Frontal cortex (tissue), 4 donors: ENCODE measurements at places on chromosomes 5 and 9.

DNA sequence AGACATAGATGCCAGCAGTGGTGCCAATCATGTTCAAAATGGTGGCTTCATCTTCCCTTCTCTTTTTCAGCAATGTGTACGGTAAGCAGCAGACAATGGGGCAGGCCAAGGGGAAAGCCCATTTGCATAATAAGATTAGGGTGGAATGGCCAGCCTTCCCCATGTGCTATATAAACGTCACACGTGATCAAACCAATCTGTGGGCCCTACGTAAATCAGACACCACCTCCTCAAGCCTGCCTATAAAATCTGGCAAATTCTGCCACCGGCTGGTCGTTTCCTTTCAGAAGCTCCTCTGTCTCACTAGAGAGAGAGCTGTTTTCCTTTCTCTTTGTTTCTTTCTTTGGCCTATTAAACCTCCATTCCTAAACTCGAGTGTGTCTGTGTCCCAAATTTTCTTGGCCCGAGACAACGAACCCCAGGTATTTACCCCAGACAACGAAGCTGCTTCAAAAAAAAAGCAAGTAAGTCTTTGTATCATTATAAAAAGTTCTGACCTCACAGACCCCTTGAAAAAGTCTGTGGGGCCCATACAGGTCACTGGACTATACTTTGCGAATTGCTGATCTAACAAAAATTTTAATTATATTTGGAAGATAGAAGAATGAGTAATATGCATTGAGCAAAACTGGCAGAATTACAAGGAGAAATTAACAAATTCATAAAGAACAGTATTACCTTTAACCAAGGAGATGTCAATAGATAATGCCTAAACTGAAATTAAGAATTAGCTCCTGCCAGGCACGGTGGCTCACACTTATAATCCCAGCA, 15.2 kb downstream of the ZBTB5 start:
- DNase-seq: no peak

- DNase-seq: no peak
Measured at GRCh38 chr5:159581502-159582249, 251.4 kb upstream of the IL12B start.

GRCh38 chr5:73998489-73998888, 372.5 kb downstream of the ARHGEF28 start:
- no peak for DNase-seq

GRCh38 chr9:31347082-31347617, 1037.3 kb upstream of the ACO1 start:
- DNase-seq: no peak

GRCh38 chr9:92602413-92602812, 66.6 kb upstream of the ECM2 start:
- no peak for DNase-seq

DNA sequence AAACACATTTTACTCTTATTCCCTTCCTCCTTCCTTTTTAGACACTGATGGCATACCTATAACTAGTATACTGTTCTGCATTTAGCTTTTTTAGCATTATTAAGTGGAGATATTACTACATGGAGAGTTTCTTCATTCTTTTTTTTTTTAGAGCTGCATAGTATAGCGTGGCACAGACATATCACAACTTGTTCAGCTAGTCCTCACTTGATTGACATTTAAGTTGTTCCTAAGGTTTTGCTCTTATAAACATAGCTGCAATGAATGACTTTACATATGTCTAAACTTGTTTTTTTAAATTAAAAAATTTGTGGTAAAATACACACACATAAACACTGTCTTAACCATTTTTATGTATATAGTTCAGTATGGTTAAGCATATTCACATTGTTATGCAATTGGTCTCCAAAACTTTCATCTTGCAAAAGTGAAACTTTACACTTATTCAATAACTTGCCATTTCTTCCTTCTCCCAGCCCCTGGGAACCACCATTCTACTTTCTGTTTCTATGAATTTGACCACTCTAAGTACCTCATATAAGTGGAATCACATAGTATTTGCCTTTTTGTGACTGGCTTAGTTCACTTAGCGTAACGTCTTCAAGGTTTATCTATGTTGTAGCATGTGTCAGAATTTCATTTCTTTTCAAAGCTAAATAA, 48.7 kb downstream of the ANKDD1B start:
- DNase-seq: no peak

DNA sequence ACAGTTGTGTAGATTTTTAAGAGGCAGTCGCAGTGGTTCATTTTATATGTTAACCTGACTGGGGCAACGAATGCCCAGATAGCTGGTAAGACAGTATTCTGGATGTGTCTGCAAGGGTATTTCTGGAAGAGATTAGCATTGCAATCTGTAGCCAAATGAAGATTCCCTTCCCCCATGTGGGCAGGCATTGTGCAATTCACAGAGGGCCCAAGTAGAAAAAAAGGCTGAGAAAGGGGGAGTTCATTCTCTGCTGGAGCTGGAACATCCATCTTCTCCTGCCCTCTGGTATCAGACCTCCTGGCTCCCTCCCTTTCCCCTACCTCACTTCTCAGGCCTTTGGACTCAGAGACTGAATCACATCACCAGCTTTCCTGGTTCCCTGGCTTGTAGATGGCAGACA, 70.6 kb downstream of the TENT4A start:
- no peak for DNase-seq

DNA sequence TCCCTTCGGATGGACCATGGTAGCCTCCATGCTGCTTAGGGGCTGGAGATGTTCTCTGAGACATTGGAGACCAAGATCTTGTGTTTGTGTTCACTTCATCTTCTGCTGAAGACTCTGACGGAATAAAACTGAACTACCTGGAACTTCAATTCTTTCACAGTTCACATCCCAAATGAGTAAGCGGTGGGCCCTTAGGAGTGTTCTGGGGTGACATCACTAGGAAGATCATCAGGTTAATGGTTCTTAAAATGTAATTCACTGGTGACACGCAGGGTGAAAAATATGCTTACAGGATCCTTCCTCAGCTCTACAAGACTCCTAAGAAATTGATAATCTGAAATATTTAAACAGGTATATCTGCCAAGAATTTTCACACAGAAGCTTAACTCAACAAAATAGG, 561.5 kb downstream of the SEMA5A start:
- no peak for DNase-seq

- no peak for DNase-seq
Measured at GRCh38 chr5:112581811-112582320, 155.8 kb upstream of the APC start.

DNA sequence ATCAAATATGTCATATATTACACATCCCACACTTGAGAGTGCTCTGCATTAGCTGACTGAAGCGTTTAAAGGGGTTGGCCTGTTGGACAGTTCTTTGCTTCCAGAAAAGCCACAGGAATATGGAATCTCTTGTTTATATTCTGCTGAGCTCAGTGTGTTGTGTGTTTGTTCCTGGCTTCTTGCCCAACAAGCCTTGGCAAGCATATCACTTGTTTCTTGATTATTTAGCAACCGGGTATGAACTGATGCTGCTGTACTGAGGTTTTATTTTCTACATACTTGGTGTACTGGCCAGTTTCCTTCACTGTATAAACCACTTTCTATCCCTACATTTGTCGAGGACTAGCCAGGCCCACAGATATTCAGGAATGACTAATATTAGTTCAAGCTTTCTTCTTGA, 378.9 kb downstream of the KCTD16 start:
- DNase-seq: no peak

DNA sequence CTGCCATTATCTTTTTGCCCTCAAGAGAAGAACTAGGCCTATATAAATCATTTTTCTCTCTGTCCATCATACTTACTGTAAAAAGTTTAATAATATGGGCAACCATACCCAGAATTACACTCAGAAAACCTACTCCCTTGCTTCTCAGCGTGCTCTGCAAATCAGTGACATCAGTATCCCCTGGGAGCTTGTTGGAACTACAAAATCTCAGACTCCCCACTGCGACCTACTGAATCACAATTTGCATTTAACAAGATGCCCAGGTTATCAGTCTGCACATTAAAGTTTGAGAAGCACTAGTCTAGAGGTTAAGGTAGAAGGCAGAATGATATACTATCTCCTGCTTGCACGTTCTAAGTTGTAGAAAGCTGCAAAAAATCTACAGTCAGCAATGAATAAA, 127.2 kb downstream of the MLLT3 start:
- DNase-seq: no peak

- no peak for DNase-seq
Measured at GRCh38 chr5:15234366-15234765, 265.6 kb upstream of the FBXL7 start.

DNA sequence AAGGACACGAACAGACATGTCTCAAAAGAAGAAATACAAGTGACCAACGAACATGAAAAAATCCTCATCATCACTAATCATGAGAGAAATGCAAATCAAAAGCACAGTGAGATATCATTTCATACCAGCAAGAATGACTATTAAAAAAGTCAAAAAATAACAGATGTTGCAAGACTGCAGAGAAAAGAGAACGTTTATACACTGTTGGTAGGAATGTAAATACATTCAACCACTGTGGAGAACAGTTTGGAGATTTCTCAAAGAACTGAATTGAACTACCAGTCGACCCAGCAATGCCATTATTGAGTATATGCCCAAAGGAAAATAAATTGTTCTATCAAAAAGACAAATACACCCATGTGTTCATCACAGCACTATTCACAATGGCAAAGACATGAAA, 45.7 kb downstream of the FXN start:
- no peak for DNase-seq

GRCh38 chr5:10434392-10434791, 7.3 kb upstream of the ROPN1L start:
- DNase-seq: no peak

- DNase-seq: no peak
Measured at GRCh38 chr5:142719836-142720370, 34.0 kb upstream of the FGF1 start.

DNA sequence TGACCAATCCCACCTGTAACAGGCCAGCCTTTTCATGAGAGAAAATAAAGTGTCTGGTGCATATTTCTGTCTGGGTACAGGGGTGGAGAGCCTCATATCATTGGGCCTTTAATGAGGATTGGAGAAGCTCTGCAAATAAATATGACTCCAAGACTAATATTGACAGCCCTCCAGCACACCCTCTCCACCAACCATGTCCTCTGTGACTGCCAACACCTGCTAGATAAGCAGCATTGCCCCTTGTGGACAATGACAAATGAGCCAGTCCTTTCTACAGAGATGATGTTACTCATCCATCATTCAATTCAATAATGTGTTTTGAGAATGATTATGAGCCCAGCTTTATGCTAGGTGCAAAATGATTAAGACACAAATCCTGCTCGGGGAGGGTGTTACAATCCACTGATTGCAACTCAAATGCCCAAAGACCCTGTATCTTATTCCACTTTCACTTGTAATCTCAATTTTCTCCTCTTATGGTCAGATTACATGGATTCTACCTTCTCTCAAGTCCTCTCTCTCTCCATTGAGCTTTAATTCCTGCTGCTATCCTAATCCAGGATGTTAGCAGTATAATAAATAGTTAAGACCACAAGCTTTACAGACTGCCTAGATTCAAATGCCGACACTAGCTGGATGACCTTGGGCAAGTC, 2.1 kb upstream of the GFRA3 start:
- DNase-seq: no peak

GRCh38 chr5:40502736-40503135, 177.0 kb upstream of the PTGER4 start:
- no peak for DNase-seq

DNA sequence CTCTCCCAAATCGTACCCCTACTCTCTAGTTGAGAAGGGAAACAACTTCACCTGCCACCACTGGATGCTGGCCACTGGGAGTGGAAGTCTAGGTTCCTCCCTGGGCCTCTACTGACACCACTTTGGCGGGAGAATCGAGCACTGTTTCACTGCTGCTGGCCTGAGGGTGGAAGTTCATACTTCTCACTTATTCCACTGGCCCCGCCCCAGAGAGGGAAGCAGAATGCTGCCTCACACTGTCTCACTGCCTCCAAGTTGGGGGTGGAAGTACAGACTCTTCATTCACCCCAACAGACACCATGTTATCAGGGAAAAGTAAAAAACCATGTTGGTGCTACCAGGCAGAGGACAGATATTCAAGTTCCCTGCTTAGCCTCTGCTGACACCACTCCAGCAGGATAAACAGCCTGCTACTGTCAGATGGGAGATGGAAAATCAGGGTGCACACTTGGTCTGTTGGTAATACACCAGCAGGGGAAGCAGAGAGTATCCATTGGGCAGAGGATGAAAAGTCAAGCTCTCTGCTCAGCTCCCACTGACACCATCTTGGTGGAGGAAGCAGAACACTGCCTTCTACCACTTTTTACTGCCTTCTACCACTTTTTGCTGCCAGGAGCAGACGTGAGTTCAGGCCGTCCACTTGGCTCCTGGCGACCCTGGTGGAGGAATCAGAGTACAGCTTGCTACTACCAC, 159.4 kb downstream of the SIL1 start:
- no peak for DNase-seq

- DNase-seq: no peak
Measured at GRCh38 chr9:18459962-18460584, 13.9 kb upstream of the ADAMTSL1 start.

DNA sequence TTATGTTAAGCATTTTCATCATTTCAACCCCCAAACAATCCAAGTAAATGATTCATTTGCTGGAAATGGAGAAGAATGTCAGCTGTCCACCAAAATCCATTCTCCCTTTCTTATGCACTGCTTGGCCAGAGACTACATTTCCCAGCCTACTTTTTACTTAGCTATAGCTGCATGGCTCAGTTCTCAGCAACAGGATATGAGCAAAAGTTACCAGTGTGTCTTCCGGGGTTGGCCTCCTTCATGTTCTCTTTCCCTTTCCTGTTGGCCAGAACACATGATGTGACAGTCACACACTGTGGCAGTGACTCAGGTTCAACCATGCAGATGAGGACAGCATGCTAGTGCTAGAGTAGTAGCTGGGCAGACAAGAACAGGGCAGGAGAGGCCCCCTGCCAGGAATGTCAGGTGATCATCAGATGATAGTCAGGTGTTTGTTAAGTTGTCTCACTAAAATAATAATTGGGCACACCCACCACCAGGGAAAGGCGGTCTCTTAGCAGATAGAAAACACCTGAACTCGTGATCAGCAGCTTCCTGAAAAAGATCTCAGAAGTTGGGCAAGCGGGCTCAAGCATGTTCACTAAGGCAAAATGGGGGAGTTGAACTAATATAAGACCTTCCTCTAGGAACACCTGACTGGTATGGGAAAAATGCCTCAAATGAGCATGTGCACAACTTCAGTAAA, 12.2 kb downstream of the GPR150 start:
- no peak for DNase-seq

DNA sequence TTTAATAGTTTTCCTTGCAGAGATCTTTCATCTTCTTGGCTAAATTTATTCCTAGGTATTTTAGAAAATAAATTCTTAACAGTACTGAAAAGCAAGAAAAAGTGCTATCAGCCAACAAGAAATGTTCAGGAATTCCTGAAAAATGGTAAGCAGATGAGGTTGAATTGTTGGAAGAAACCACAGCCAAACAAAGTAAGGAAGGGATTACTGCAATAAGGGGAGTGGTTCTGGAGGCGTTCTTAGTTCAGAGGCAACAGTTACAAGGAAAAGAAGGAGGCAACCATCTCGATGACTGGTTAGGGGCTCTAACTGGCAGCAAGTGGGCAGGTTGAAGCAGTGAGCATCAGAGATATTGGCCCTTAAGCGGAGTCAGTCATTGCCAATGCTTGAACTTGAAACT, 12.8 kb upstream of the OR13J1 start:
- no peak for DNase-seq

- no peak for DNase-seq
Measured at GRCh38 chr9:131862261-131862660, 122.4 kb upstream of the RAPGEF1 start.

- DNase-seq: no peak
Measured at GRCh38 chr5:78416677-78417425, 56.4 kb downstream of the SCAMP1 start.

- DNase-seq: no peak
Measured at GRCh38 chr5:135978212-135978631, 23.4 kb upstream of the LECT2 start.

- no peak for DNase-seq
Measured at GRCh38 chr5:151110992-151111391, 30.2 kb upstream of the TNIP1 start.
